ENCODE measurements at places on chromosomes 11 and 22.
A peak's percentile ranks its signal among the peaks of the same experiment; 100 is the strongest.

GRCh38 chr22:48761546-48761945, 1066.1 kb downstream of the BRD1 start:
- no peak for DNase-seq

DNA sequence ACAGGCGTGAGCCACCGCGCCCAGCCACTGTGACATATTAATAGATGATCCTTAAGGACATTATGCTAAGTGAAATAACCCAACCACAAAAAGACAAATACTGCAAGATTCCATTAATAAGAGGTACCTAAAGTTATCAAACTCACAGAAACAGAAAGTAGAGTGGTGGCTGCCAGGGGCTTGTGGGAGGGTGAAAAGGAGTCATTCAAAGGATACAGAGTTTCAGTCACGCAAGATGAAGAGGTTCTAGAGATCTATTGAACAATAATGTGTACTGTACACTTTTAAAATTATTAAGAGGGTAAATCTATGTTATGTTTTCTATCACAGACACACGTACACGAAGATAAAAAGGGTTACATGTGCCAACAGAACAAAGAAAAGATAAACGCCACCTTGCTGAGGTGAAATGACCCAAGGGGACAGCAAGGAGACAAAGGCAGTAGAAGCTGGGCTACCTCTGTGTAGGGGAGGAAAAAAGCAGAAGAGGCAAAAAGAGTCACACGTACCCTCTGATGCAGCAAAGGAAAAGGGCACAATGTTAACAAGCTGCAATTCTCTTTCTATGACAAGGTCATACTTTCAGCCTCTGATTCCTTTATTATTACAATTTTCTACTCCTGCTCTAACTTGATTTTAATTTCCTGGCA, 65.3 kb downstream of the AMBRA1 start:
- peak; percentile 37 for DNase-seq

GRCh38 chr11:20627701-20628100, 28.3 kb downstream of the SLC6A5 start:
- DNase-seq: no peak

GRCh38 chr11:117497206-117497951, 169.7 kb downstream of the CEP164 start:
- DNase-seq: no peak

Measured in stimulated activated CD4-positive, alpha-beta T cell treated with anti-CD3 and anti-CD28 coated beads, Interleukin-15, amount 100 ng/mL, for 24 hours (primary cell).